ENCODE measurements at places on chromosomes 16 and 17.

- no peak for DNase-seq
Measured at GRCh38 chr17:59154292-59154720, 680 bp downstream of the SKA2 start.

DNA sequence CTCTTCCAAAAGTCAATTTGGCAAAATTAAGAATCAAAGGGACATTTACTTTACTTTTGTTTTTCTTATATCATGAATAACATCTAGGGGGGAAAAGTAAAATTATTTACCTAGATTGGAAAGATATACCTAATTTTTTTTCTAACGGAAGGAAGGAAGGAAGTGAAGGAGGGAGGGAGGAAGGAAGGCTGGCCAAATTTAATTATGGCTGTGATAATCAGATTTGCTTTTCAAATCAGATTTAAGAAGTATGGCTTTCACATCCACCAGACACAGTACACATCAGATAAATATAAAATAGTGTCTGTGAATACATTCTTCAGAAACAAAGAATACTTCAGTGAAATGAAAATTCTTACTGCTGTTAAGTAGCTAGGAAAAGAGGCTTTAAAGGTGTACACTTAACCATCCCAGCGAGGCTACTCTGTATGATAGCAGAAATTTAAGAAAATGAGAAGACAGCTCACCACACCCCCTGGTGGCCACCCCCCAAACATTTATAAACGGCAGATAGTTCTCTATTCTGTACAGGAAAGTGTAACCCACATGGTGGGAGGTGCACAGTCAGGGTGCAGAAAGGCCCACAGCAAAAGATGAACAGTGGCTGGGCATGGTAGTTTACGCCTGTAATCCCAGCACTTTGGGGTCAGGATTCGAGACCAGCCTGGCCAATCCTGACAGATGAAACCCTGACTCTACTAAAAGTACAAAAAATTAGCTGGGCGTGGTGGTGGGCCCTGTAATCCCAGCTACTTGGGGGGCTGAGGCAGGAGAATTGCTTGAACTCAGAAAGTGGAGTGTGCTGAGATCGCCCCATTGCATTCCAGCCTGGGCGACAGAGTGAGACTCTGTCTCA lies 150.8 kb downstream of the SSH2 start:
- peak; percentile 76 for DNase-seq

DNA sequence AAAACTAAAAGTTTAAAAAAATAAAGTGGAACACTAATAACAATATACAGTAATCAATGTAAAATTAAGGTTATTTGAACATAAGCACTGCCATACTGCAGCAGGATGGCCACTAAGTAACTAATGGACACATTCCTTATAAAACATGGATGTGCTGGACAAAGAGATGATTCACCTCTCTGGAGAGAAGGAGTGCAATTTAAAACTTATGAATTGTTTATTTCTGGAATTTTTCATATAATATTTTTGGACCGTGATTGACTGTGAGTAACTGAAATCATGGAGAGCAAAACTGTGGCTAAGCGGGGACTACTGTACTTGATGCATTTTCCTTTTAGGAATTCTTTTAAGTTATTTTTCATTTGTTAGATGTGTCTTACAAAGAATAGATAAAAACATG lies 21.8 kb downstream of the CBFB start:
- DNase-seq, result no peak

- no peak for DNase-seq
Measured at GRCh38 chr17:68610554-68610953, 9.4 kb upstream of the FAM20A start.

GRCh38 chr16:19014461-19014860 lies 30.7 kb downstream of the TMC7 start:
- DNase-seq, result no peak

DNA sequence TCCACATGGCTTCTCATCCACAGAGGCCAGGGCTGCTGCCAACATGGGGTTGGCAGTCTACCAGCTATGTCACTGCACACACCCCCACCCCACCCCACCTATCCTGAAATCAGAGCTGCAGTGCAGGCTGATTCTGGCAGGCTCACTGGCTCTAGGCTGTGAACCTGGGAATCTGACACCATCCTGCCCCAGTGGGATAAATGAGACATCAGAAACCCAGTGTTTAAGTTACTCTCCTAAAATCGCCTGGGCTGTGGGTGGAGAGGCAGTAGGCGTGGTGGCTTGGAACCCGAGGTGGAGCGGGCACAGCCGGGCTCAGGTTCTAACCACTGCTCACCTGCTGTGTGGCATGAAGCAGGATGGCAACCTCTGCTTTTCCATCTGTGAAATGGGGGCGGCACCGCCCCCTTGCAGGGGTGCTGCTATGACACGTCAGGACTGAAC lies 5.6 kb downstream of the SLC38A8 start:
- no peak for DNase-seq

DNA sequence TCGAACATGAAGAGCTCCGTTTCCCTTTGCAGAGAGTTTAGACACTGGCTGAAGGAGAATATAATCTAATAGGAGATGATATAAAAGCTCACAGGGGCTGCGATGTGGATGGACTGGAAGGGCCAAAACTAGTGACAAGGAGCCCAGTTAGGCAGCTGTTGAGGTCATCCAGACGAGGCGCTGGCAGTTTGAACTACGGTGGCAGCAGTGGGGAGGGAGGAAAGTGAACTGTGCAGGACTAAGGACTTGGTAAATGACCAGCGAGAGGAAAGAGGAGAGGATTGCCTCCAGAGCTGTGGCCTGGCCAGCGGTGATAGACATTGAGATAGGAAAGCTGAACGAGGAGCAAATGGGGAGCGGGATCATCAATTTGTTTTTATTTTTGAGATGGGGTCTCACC lies 14.6 kb upstream of the YWHAE start:
- DNase-seq, result no peak

DNA sequence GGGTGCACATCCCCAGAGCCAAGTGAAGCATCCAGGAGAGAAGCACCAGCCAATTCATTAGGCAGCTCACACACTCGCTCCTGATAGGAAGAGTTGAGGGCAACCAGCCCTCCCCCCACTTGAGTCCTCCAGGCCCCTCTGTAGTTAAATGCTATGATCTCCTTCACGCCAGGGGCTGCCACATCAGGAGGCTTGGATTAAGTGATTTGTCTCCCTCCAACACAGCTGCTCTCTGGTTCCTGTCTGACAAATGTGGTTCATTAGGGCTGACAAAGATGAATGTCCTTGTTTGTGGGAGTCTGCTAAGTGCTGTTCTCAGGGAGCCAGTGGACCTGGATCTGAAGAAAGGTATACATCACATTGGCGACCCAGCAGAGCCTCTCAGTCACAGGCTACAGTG lies 94.5 kb upstream of the WSCD1 start:
- DNase-seq, result no peak

DNA sequence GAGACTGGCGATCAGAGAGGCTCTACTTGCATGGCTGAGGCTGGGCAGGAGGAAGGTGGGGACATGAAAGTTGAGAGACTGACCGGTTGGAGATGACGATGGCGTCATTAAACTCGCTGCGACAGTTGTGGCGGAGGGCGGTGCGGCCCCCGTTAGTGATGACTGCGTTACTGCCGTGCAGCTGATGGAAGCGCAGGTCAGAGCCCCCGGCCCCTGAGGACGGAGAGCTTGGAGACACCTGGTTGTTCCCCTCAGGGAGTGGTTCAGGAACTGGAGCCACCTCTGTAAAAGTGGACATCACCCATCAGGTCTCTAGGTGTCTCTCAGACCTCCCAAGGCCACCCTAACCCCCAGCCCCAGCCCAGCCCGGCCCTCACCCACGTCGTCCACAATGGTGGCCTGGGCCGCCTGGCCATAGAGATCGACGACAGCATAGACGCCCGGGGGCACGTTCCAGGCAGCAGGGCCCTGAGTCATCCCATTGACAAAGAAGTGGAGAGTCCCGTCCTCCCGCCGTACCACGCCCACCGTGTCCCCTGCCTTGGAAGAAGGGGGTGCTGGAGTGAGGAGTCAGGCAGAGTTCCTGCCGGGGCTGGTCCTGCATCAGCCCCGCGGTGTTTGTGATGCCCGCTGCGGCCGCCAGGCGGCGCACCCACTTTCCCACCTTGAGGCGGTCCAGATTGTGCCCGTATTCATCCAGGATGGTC lies 5.3 kb downstream of the NEURL4 start:
- DNase-seq, result peak; percentile 57

GRCh38 chr16:80330150-80330549 lies 210.6 kb upstream of the DYNLRB2 start:
- DNase-seq, result no peak

- DNase-seq, result no peak
Measured at GRCh38 chr17:72467841-72468653, 347.2 kb downstream of the SOX9 start.

- no peak for DNase-seq
Measured at GRCh38 chr17:10993126-10993525, 155.2 kb upstream of the PIRT start.

DNA sequence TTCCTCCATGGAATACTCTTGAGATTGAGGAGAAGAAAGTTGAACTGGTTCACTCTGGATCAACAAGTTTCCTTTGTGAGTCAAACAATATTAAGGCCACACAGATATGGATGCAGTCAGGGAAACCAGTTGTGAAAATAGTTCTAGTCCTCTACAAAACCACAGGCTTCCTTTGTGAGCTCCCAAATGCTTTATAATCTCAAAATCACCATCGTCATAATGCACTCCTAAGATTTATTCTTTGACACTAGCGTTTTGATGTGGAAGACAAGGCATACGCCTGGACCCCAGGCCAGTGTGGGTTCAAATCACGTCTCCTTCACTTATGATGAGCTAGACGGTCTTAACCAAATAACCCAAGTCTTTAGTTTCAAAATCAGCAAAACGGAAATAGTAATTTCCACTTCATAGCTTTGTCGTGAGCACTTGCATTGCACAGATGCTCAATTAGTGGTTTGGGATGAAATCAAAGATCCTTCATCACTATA lies 142.6 kb downstream of the STX8 start:
- no peak for DNase-seq

Data from stimulated activated CD8-positive, alpha-beta memory T cell treated with anti-CD3 and anti-CD28 coated beads, Interleukin-4, amount 100 ng/mL, for 24 hours (primary cell).